ENCODE measurements at places on chromosomes 2 and 18.

DNA sequence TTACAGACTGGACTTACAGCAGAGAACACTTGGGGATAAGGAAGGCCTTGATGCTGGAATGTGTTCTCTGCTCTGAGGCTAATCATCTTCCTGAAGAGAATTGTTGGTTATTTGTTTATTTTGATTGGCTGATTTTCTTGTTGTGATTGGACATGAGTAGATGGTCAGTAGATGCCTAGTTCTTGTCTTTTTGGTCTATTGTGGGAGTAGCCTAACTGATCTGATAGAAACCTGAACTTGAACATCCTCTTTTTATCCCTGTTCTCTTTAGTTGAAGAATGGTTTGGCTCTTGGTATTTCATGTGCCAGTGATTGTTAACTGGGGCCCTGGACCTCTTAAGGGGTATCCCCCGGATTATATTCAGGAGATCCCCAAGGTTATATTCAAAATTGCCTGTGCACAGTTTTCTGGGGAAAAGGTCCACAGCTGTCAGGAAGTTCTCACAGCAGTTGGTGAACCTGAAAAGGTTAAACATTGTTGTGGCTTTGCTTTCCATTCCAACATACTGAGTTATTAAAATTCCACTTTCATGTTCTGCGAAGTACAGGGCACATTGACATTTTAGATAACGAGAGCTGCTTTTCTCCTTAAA is 13.6 kb downstream of the TWSG1 start:
- DNase-seq, result no peak

DNA sequence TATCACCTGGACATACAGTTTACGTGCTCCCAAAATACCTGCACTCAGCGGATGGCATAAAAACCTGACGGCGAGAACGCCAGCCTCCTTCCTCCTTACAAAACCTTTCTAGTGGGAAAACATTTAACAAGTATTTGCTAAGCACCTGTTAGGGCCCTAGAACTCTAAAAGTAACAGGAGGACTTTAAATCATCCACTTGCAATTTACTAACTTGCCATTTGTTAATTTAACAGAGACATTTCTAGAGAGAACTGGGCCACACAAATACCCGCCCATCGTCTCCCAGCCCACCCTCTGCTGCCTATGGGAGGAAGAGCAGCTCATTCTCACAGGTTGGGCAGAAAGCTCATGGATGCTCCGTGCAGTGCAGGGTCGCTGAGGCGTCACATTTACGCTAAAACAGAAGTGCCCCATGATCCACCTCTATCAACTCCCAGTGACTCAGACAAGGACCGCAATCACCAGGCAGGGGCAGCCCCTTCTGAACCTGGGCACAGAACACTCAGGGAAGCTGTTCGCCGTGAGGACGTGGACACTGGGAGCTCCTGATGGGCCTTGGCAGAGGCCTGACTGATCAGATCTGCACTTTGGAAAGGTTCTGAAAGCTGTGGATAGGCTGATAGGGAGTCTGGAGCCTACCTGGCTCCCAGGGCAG is 106.9 kb downstream of the HDAC4 start:
- no peak for DNase-seq

DNA sequence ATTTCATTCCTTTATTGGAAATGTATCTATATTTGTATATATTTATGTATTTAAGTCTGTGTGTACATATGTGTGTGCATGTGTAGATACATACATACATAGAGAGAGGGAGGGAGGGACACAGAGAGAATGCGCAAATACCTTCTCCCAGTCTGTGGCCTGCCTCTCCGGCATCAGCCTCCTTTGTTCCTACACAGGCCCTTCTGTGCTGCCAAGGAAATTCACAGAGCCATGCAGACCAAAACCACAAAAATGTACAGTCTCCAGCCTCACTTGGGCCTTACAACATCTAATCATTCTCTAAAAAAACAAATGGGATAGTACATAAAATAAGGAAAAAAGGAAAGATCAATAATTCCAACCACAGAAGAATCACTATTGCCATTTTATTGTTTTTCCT is 8.8 kb upstream of the CRACDL start:
- DNase-seq, result no peak

- no peak for DNase-seq
Measured at GRCh38 chr2:11697103-11697871, 27.3 kb upstream of the NTSR2 start.

DNA sequence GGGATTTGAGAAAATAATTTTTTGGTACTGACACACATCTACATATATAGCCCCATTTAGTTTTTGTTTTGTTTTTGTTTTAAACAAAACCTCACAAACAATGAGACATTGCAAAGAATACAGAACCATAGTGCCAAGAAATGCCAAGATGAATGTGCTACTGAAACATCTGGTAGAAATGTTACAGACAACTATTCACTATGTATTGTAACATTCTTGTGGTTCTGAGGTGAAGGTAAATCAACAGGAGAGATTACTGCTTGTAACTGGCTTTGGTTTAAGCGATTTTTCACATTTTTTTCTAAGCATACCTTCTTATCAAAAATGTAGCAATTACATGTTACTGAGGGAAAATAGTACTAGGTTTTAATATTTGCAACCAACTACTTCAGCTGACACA is 281.3 kb downstream of the ZNF804A start:
- no peak for DNase-seq

DNA sequence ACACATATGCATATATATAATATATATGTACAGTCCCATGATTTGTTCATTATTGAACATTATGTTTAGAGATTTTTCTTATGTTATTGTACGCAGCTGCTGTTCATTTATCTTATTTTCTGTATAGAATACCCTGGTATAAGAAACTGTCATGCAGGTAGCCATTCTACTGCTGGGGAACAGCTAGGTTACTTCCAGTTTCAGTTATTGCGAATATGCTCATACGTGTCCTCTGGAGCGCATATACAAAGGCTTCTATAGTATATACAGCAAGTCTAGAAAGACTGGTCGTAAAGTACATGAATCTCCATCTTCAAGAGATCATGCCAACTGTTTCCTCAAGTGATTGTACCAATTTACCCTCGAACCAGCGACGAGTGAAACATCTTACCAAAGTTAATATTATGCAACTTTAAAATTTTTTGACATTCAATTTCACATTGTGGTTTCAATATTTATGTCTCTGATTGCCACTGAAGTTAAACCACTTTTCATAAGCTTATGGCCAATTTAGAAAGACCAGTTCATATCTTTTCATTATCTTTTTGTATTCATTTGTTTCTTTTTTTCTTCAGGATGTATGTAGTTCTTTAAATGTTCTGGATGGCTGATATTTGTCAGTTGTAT is 53.5 kb downstream of the RDH14 start:
- DNase-seq, result no peak

DNA sequence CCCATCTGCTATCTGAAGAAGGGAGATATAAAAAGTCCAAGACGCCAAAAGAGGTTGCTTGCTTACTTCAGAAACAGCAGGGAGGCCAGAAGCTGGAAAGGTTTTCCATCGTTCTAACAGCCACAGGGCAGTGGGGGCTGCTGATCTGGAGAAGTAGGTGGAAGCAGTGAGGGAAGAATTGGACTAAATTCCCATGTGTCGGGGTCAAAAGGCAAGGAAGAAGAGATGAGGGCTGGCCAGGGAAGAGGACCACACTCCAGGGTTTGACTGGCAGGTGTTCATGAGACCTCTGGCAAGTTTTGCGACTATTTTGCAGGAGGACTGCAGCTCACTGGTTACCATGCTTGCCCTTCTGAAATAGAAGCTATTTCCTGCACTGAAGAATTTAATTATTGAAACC is 91.0 kb downstream of the SCG2 start:
- no peak for DNase-seq

DNA sequence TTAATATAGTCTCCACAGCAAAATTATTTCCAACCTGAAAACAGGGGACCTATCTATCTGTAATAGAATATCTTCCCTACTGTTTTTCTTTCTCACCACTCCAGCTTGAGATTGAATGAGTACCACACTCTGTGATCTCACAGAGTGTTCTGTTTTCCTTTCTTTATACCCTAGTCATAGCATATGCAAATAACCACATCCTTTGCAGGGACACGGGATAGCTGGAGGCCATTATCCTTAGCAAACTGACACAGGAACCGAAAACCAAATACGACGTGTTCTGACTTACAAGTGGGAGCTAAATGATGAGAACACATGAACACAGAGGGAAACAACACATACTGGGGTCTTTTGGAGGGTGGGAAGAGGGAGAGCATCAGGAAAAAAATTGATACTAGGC is 224.7 kb downstream of the SLC8A1 start:
- no peak for DNase-seq

DNA sequence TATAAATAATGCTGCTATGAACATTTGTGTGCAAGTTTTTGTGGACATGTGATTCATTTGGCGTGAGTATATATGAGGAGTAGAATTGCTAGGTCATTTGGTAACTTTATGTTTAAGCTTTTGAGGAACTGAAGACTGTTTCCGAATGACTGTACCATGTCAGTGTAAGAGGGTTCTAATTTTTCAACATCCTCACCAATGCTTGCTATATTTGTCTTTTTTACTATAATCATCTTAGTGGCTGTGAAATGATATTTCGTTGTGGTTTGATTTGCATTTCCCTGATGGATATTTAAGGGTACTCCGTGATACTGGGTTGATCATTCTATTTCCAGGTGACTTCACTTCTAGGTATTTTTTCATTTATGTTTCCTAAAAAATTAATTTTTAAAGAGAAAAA is 241.1 kb downstream of the BCL2 start:
- DNase-seq, result no peak

GRCh38 chr2:20524412-20525040 is 77.7 kb downstream of the RHOB start:
- DNase-seq, result no peak

- no peak for DNase-seq
Measured at GRCh38 chr18:62857263-62857976, 142.1 kb downstream of the PHLPP1 start.

Data from activated CD4-positive, alpha-beta T cell treated with anti-CD3 and anti-CD28 coated beads for 1 hour (primary cell).